Bronchial epithelial cell (primary cell): ENCODE measurements at places on chromosomes 3 and 15. TPM values are rescaled to one million over a fixed set of nuclear protein-coding genes. Genes with fewer than 3 reads are reported as not detected.

GRCh38 chr3:47910233-47910632 is 106.0 kb downstream of the MAP4 start:
- no peak for DNase-seq

Gene DLEC1
- 0.26 TPM in 2 replicates for total RNA-seq

Gene DPP8
- 28.4 and 41.9 TPM in 2 replicates for total RNA-seq

DNA sequence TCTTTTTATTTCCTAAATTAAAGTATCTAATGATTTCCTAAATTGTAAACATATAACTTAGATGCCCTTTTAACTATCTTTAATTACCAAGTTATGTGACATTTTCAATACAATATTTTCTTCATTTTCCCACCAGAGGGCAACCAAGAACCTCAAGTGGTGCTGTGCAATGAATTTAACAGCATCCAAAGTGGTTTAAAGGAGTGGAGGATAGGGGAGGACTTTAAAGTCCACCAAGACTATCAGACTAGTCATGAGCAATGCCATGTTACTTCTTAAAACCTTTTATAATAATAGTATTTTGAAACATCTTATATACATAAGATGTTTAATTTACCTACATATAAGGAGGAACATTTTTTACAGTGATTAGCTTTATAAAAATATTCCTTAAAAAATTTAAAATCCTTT is 74.4 kb downstream of the DLG1 start:
- DNase-seq: peak; percentile 66

Gene AGBL1
- total RNA-seq: not detected in 2 replicates

GRCh38 chr3:117721866-117722265 is 1012.3 kb downstream of the TUSC7 start:
- no peak for DNase-seq

Gene FEZF2
- total RNA-seq: not detected in 2 replicates

Gene PRKAR2A
- 28.7 and 32.9 TPM in 2 replicates for total RNA-seq

Gene SLC28A1
- total RNA-seq: not detected in 2 replicates

Gene VIPR1
- total RNA-seq: 4.2 and 5.8 TPM in 2 replicates

DNA sequence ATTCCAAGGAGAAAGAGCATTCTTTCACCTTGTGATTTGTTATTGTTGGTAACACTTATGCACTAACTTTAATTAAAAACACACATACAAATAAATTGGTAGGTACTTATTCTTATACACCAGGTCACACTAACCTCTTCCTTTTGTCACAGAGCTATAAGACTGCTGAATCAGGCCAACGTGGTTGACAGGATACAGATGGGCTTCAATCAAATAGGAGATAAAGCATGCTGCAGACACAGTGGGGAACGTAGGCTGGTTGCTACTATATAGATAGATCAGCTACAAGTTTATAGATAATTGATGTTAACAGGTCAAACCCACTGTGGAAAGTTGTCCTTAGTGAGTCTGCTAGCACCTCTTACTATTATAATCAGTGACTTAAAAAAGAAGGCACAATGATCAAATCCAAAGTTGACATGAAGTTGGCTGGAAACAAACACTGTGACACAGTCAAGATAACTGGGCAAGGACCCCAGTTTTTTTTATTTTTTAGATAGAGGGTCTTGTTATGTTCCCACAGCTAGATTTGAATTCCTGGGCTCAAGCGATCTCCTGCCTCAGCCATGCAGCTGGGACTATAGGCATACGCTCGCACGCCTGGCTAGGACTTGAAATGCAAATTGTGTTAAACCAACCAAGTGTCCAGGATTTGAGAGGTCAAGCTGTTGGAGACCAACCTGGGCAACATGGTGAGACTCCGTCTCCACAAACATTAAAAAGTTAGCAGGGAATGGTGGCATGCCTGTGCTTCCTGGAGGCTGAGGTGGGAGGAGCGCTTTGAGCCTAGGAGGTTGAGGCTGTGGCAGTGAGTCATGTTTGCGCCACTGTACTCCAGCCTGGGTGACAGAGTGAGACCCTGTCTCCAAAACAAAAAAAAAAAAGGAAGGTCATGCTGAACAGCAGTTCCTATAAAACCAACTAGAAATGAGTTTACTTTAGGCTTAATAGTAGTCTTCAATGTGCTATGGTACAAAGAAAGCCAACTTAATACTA is 97.9 kb upstream of the MEX3B start:
- DNase-seq: no peak

Gene GPR149
- not detected in 2 replicates for total RNA-seq

DNA sequence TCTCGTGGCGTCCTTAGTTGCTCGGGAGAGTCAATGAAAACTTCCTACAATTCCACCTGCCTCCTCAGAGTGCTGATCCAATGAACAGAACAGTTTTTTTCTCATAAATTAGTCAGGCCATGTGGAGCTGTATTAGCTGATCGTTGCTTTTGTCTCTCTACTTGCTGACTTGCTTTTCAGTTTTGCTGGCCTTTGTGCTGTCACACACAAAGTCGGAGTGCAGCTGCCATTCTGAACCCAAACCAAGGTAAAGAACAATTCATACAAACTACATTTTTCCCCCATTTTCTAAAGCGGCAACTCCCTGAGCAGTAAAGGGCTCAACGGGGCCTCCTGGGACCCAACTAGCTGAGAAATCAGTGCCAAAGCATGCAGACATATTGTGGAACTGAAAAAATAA is 43.1 kb downstream of the MEIS2 start:
- DNase-seq: no peak

DNA sequence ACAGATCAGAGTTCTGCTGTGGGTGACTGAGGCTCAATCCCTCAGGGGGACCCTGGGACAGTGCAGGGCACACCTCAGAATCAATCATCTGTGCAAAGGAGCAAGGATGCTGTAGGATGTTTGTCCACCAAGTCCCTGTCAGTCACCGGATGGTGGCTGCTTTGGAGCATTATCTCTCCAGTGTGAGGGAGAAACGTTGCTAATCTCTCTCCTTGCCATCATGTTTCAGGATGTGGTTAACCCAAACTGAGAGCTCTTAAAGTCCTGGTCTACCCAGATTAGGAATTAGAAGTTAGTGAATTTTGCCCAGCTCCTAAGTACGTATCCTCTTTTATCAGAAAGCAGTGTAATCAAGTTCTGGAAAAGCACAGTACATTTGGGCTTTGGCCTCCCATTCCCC is 26.2 kb upstream of the LRRC3B start:
- no peak for DNase-seq

DNA sequence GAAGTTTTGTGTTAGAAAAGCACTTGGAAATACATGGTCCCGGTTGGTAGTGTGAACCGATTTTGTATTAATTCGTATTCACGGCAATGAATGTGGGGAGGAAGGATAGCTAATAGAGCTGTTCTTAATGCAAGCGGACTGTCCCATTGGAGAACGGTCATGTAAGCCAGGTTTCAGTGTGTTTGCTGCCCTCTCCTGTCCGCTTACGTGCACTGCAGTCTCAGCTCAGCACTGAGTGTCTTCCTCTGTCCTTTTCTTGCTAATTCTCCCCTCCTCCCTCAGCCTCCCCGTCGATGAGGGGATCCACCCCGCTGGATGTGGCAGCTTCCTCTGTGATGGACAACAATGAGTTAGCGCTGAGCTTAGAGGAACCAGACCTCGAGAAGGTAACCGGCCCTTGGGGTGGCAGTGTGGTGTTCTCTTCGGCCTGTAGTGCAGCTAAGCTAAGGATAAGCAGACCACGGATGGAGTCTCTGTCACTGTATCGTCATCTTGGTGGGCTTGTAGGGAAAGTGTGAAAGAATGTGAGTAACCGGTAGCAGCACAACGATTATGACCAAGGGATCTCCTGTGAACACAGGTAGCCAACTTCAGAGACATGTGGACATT is 267.5 kb upstream of the CHRM5 start:
- DNase-seq: peak; percentile 71

DNA sequence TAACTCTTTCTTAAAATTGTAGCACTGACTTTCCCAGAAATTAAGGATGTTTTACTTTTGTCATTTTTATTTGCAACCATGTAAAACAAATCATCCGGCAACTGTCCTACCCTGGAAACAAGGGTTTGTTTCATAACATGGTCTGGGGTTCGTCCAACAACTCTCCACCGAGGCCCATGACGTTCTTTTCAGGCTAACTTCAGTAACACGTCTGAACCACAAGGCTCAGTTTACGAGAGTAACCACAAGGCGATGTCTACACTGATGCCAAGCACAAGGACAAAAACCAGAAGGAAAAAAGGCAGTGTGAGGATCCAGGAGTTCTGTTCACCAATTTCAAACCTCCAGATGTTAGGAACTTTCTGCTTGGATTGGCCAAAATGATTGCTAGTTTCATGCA is 546.1 kb downstream of the NTRK3 start:
- DNase-seq: no peak

DNA sequence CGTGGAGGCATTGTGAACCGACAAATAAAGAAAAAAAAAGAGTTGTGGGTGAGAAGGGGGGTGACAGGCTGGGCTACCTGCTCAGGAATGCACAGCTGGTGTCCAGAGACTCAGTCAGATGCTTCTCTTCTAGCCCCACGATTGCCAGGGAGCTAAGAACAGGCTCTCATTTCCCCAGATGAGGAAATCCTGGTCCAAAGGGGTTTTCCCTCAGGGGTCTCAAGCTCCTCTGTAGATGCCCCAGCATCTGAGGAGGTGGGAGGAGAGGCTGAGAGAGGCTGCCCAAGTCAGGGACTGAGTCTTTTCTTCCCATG is 35.5 kb downstream of the BNC1 start:
- DNase-seq: no peak

Gene LSAMP
- 0.26 TPM in 1 of 2 replicates, not detected in the other for total RNA-seq

DNA sequence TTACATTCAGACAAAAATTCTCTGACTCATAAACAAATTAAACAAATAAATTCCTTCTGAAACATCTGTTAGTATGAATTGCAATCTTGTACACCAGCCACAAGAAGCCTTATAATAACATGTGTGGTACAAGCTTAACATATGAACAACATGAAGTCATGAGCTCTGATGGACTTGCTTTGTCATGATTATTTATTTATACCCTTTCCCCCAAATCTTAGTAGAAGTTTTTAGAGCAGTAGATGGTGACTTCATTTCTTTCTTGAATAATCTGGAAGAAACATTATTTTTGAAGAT is 633.4 kb downstream of the EPHA3 start:
- DNase-seq: no peak

Gene MUC20
- 1.6 and 6.8 TPM in 2 replicates for total RNA-seq

Gene SPATA12
- total RNA-seq: under 0.01 TPM in 1 of 2 replicates, not detected in the other

DNA sequence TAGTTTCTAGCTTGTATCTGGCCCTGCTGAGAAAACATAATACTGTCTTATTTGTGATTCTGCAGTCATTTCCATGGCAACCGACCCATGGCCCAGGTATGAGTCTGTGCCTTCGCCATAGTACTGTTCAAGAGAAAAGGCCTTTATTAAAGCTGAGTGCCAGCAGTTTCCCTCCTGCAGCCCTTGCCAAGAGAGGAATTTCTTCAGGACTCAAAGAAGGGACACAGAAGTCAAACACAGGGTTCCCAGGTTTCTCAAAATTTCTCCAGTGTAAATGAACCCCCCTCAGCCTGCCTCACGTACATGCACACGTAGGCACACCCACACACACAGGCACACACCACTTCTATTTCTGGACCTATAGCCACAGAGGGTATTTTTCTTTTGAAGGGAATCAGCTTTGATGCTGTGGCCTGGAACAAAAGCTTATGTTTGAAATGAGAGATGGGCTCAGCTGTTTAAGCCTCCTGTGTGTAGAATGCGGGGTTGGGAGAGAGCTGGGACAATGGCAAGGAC is 269.2 kb downstream of the PDCD6IP start:
- no peak for DNase-seq
